ENCODE measurements at places on chromosomes 4 and X.

- no peak for DNase-seq
These were observed 12.1 kb downstream of the HAND2 start for GRCh38 chr4:173517781-173518424.

GRCh38 chr4:92163348-92163747 lies 140.4 kb upstream of the GRID2 start:
- peak; percentile 5 for DNase-seq

GRCh38 chr4:101471201-101471600 lies 123.9 kb upstream of the PPP3CA start:
- DNase-seq = no peak

GRCh38 chr4:69849297-69849696 lies 10.6 kb downstream of the SULT1E1 start:
- DNase-seq = no peak

- no peak for DNase-seq
These were observed 62.1 kb upstream of the CCDC160 start for GRCh38 chrX:134174859-134175258.

DNA sequence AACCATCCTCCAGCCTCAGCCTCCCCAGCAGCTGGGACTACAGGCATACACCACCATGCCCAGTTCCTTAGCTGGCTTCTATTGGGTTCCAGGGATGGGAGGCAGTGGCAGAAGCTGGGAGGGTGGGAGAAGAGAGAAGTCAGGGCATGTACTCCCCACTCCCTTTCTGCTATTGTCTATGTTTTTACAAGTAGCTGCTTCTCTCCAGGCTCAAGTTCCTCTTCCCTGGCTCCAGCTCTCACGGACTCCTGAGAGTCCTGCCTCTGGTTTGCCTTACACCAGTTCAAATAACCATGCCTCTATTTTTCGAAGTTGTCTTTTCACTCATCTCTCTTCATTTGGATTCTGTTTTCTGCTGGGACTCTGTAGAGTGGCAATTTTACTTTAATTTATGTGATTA lies 2.9 kb downstream of the TBC1D9 start:
- no peak for DNase-seq

GRCh38 chrX:68307769-68308168 lies 125.5 kb downstream of the OPHN1 start:
- peak; percentile 73 for DNase-seq

- no peak for DNase-seq
These were observed 857.2 kb downstream of the RPA4 start for GRCh38 chrX:97740886-97741285.

DNA sequence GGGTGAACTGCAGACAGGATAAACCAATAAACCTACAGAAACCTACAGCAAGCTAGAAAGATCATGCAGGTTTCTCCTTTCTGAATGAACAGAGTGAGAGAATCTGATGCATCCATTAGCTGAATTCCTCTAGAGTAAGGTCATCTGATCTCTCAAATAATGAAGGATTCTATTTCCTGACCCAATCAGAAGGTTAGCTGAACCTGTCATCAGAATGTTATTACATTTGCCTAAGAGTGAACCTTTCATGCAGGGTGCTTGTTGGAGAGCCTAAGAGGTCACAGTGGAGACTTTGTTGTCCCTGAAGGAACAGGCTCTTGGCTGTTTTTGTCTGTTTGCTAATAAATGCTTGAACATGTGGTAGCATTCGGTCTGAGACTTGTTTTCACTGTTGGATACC lies 24.0 kb downstream of the MEPE start:
- no peak for DNase-seq

- DNase-seq = peak; percentile 56
These were observed 8.7 kb downstream of the EGF start for GRCh38 chr4:109921384-109921808.

- peak; percentile 45 for DNase-seq
These were observed at the start of gene PALLD for GRCh38 chr4:168496834-168497233. Gene PALLD, plus strand, starts transcription at chr4:168497052.

- DNase-seq = no peak
These were observed 68.7 kb upstream of the AFAP1 start for GRCh38 chr4:8008391-8008790.

DNA sequence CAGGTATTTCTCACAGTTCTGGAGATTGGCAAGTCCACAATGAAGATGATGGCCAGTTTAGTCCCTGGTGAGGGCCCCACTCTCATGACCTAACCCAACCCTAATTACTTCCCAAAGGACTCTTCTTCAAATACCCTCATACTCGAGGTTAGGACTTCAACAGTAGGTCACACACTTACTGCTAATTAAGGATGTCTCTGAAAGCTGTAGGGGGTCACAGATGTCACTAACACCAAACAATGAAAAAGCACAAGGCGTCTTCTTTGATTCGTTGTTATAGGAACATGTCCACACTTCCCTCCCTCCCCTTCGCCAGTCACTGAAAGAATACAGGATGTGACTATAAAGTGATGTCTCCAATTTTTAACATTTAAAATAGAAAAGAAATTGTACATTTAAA lies 309.7 kb downstream of the PACRGL start:
- no peak for DNase-seq

GRCh38 chr4:186808630-186809018 lies 85.0 kb upstream of the FAT1 start:
- DNase-seq = peak; percentile 47

DNA sequence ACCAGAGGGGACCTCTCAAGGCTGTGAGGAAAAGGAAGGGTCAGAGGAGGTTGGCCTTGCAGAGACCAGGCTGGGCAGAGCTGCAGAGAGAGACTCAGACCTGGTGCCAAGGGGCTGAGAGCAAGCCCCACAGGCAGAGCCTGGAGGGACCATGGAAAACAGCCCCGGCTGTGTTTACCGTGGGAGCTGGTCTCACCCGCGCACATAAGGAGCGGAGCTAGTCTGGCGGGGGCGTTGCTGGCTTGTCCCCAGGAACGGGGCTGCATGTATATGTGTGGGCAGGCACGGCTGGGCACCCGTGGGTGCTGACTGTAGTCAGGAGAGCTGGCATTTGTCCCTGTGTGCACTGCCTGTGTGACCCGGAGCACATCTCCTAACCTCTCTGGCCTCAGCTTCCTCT lies 45.7 kb downstream of the C4orf50 start:
- DNase-seq = no peak

DNA sequence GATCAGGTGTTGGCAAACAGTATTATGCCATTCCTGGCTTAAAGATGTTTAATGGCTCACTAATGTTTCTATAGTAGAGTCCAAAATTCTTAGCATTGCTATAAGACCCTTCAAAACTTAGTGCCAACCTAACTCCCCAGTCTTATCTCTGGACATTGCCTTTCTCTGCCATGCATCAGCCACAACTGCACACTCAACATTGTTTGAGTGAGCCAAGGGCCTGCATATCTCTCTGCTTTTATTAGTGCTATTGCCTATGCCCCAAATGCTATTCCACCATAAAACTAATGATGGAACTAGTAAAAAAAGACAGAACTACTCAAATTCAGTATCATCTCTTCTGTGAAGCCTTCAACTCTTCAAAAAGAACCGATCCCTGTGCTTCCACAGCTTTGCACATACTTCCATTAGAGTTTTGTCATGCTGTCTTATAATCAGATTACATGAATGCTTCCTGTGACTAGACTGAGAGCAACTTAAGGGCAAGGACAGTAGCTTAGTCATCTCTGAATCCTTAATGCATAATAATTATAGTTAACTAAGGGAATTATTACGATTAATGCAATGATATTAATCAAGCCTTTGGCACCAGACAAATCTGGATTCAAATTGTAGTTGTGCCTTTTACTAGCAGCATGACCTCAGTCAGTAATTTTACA lies 53.7 kb downstream of the CHM start:
- peak; percentile 18 for DNase-seq

- DNase-seq = no peak
These were observed 33.8 kb upstream of the TRIM2 start for GRCh38 chr4:153170407-153170806.

DNA sequence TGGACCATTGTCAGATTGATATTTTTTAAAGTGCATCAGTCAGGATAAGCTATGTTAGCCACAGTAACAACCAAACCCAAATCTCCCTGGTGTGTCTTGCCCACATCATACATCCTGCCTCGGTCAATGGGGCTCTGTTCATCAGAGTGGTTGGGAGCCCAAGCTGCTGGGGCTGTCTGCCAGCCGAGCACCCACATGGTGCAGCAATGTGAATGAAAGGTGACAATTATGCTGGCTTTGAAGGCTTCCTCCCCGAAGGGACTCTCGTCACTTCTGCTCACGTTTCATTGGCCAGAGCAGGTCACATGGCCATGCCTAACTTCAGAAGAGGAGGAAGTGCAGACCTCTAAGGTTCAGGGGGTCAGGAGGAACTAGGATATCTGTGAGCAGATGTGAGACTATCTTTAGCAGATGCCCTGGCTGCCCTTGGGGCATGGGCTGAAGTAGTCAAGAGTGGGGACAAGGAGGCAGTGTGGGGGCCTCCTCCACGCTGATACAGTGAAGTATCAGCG lies 1.3 kb upstream of the JAKMIP1 start:
- DNase-seq = no peak

- no peak for DNase-seq
These were observed 241.4 kb upstream of the CNKSR2 start for GRCh38 chrX:21132686-21133393.

- no peak for DNase-seq
These were observed 35.1 kb downstream of the FHL1 start for GRCh38 chrX:136182414-136182813.

DNA sequence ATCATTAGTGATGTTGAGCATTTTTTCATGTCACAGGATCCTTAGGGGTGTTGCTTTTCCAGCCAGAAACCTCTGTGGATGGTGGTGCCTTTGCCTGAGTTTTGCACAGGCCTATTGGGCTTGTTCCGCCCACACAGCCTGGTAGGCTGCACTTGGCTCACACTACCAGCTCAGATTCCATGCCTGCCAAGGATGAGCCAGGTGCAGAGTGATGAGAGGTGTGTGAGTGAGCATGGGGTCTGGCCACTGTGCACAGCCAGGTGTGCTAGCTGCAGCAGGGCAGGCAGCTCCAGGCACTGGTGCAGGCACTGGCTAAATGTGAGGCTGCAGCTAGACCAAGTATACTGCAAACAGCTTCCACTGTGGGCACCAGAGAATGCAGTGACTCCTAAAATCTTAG lies 341.6 kb downstream of the FSTL5 start:
- no peak for DNase-seq

DNA sequence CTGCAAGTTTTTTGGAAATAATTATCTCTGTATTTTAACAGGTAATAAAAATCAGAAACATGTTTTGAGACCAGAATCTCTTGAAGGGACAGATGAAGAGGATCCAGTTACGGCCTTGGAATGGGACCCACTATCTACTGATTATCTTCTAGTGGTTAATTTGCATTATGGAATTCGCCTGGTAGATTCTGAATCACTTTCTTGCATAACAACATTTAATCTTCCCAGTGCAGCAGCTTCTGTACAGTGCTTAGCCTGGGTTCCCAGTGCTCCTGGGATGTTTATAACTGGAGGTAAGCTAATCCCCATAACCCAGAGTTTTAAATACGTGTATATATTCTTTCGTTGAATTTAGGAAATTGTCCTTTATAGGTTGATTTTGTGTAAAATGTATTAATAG lies 59.4 kb downstream of the WDR17 start:
- DNase-seq = no peak

- no peak for DNase-seq
These were observed 51.8 kb downstream of the SCML1 start for GRCh38 chrX:17788956-17789562.

GRCh38 chr4:77047037-77047436 lies 28.8 kb downstream of the CCNI start:
- no peak for DNase-seq

GRCh38 chrX:141838016-141838415 lies at the start of gene MAGEC3:
Gene MAGEC3, plus strand, starts transcription at chrX:141838316. Its CDS starts 0 bp downstream, at chrX:141838316.
- no peak for DNase-seq

DNA sequence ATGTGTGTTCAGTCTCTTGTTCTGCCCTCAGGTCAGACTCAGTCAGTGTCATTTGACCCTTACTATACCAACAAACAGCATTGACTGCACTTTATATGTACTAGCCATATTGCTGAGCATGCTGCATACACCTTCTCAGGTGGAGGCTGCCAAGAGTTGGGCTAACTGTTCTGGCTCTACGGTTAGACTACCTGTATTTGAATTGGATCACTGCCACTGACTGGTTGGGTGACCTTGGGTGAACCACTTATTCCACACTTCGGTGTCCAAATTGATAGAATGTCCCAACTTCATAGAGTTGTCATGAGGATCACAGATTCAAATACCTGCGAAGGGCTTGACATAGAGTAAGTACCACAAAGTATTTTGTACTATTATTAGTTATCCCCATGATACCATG lies 91.2 kb upstream of the GPR50 start:
- no peak for DNase-seq

GRCh38 chrX:130196466-130196865 lies 24.7 kb downstream of the RAB33A start:
- DNase-seq = peak; percentile 5

DNA sequence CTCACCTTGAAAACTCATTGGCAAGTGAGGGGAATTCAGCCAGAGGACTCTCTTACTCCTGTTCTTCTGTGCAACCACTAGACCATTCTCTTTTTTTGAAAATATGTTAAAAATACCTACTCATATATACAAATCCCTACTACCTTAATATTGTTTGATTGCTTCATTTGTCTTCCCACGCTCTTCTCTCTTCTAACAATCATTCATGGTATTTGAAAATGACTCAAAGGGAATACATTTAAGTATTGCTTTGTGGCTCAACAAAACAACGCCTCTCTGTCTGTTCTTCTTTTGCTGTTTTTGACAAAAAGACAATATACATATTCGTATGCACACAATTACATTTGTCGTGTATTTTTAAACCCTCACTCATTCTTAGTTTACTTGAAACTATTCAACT lies 589.4 kb downstream of the ANKRD50 start:
- DNase-seq = no peak

DNA sequence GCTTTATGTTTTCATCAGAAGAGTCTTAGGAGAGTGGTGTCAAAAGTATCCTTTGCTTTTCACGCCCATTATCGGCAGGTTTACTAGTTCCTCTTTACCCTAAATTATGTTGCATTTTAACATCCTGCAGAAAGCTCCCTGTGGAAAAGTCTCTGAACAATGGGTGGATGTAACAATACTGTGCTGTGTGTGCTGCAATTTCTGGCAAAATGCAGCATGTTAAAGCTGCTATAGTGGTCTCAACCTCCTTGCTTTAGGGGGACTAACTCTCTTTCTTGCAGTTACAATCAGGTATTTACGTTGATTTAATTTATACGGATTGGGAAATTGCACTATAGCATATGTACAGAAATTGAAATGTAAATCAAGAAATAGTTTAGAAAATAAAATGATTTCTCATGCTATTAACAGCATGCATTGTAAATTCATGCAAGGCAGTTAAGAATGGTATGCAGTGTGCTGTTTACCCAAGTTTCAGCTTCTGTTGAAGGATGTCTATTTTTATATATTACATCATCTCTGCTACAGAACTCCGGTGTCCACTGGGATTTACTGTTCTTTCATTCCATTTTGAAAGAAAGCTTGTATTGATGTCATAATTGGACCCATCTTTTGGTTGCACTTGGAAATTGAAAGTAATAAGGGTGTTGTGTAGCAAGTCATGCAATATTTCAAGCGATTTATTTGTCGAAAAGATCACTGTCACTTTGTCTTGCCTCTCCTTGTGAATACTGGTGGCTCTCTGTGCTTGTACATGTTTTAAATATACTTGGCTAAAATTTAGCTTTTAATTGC lies 145.7 kb downstream of the RAPGEF2 start:
- DNase-seq = peak; percentile 42

- DNase-seq = no peak
These were observed 31.1 kb downstream of the UCHL1 start for GRCh38 chr4:41287852-41288251.

Data from HCEC 1CT (cell line).